Lower lobe of right lung (tissue), 2 donors: ENCODE measurements at places on chromosomes 5 and 9. TPM values are rescaled to one million over a fixed set of nuclear protein-coding genes. Genes with fewer than 3 reads are reported as not detected.
A peak's percentile ranks its signal among the peaks of the same experiment; 100 is the strongest.

- H3K27me3 ChIP-seq = no peaks in the 10 kb centered on the region
- DNase-seq = peak; percentile 77
- H3K4me3 ChIP-seq = no peak overlapping the region
- H3K27ac ChIP-seq = no peak overlapping the region
- H3K36me3 ChIP-seq = peaks cover 2% of the 10 kb centered on the region
These were observed 35.6 kb downstream of the DAB2IP start for GRCh38 chr9:121686930-121687541.

DNA sequence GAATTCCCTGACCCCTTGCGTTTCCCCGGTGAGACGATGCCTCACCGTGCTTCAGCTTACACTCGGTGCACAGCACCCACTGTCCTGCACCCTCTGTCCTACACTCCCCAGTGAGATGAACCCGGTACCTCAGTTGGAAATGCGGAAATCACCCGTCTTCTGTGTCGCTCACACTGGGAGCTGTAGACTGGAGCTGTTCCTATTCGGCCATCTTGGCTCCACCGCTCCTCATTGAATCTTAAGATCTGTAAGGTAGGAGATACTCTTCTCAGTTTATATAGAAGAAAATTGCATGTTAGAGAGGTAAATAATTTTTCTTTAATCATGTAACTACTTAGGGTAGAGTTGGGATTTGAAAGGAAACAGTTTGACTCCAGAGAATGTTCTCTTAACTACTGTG, 62.2 kb downstream of the DMRTA1 start:
- H3K36me3 ChIP-seq = no peaks in the 10 kb centered on the region
- no peak overlapping the region for H3K27ac ChIP-seq
- H3K27me3 ChIP-seq = no peaks in the 10 kb centered on the region

- H3K4me3 ChIP-seq = no peak overlapping the region
- H3K27me3 ChIP-seq = no peaks in the 10 kb centered on the region
- peaks cover 28% of the 10 kb centered on the region for H3K4me1 ChIP-seq
These were observed 89.2 kb downstream of the PDE6A start for GRCh38 chr5:149855366-149855765.

DNA sequence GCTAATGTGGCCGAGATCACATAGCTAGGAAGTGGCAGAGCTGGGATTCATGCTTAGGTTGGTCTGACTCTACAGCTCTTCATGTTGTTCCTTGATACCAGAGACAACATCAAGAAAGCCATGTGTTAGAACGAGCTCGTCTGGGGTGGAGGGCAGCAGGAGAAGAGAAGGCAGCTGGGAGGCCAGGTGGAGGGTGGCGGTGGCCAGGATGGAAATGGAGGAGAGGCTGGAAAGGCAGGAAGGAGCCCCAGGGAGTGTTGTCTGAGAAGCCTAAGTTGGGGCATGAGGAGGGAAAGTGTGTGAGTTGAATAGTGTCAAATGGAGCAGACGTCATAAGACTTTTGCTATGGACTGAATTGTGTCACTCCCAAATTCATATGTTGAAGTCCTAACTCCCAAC, 315.3 kb downstream of the GADD45G start:
- H3K27me3 ChIP-seq = no peaks in the 10 kb centered on the region
- H3K4me1 ChIP-seq = peaks cover 7% of the 10 kb centered on the region
- no peak overlapping the region for H3K4me3 ChIP-seq
- no peak overlapping the region for H3K27ac ChIP-seq

DNA sequence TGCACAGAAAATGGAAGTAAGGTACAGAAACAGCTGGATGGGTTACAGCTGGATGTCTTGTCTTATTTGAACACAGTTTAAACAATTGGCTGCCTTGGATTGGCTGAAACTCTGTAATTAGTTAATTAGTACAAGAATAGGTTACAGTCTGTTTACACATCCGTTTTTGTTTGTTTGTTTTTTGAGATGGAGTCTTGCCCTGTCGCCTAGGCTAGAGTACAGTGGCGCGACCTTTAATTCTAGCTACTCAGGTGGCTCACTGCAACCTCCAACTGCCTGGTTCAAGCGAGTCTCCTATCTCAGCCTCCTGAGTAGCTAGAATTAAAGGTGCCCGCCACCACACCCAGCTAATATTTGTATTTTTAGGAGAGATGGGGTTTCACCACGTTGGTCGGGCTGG, 368.7 kb upstream of the KLF4 start:
- no peak overlapping the region for H3K27ac ChIP-seq
- no peaks in the 10 kb centered on the region for H3K4me1 ChIP-seq
- no peaks in the 10 kb centered on the region for H3K36me3 ChIP-seq
- H3K4me3 ChIP-seq = no peak overlapping the region
- H3K27me3 ChIP-seq = no peaks in the 10 kb centered on the region

DNA sequence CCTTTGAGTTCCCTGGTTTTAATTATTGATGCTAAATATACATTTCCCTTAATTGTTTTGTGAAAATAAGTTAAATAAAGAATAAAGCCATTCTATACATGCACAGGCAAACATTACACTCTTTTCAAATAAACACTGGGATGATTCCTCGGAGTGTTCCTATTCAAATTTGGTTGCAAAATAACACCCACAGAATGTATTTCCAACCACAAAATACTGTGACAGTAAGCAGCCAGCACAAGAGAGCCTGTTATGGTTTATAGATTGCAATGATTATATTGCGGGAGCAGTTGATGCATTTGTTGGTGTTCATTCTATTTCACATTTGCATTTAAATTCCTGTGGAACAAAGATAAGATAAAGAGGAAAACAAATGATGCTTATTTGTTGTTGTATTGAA, 632.6 kb upstream of the WWC1 start:
- no peaks in the 10 kb centered on the region for H3K4me1 ChIP-seq
- no peak overlapping the region for H3K4me3 ChIP-seq
- no peak overlapping the region for H3K27ac ChIP-seq
- no peaks in the 10 kb centered on the region for H3K36me3 ChIP-seq
- DNase-seq = no peak

GRCh38 chr5:149639737-149640136, 58.4 kb downstream of the ARHGEF37 start:
- H3K36me3 ChIP-seq = no peaks in the 10 kb centered on the region
- no peak overlapping the region for H3K27ac ChIP-seq
- no peaks in the 10 kb centered on the region for H3K4me1 ChIP-seq
- no peaks in the 10 kb centered on the region for H3K27me3 ChIP-seq
- H3K4me3 ChIP-seq = no peak overlapping the region

DNA sequence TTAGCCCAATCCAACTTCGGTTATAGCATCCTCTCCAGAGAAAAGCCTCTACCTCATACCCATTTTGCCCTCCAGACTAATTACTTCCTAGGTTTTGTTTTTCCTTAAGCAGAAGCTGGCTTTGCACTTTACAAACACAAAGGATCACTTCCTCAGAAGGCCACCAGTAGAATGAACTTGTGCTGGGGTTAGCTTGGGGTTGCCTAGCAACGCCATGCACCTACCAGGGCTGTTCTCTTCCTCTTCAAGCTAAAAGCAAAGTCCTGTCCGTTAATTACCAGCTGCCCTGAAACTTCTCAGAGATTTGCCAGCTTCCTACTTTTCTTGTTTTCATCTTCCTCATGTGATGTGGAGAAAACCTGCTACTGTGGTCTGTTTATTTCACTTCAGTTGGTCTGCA, 132.0 kb upstream of the WWC1 start:
- no peaks in the 10 kb centered on the region for H3K36me3 ChIP-seq
- no peaks in the 10 kb centered on the region for H3K4me1 ChIP-seq
- DNase-seq = peak; percentile 70
- no peak overlapping the region for H3K27ac ChIP-seq
- no peaks in the 10 kb centered on the region for H3K27me3 ChIP-seq
- no peak overlapping the region for H3K4me3 ChIP-seq

GRCh38 chr5:42894057-42894456, 82.4 kb upstream of the SELENOP start:
- no peak for DNase-seq
- no peak overlapping the region for H3K4me3 ChIP-seq
- no peaks in the 10 kb centered on the region for H3K36me3 ChIP-seq
- H3K27ac ChIP-seq = no peak overlapping the region
- no peaks in the 10 kb centered on the region for H3K4me1 ChIP-seq

- H3K27ac ChIP-seq = no peak overlapping the region
- no peak overlapping the region for H3K4me3 ChIP-seq
- DNase-seq = no peak
- H3K27me3 ChIP-seq = no peaks in the 10 kb centered on the region
- no peaks in the 10 kb centered on the region for H3K36me3 ChIP-seq
These were observed 59.1 kb upstream of the ALDH1A1 start for GRCh38 chr9:73011956-73012355.

GRCh38 chr5:63050916-63051315, 472.3 kb downstream of the LRRC70 start:
- H3K27ac ChIP-seq = no peak overlapping the region
- H3K4me3 ChIP-seq = no peak overlapping the region
- no peaks in the 10 kb centered on the region for H3K4me1 ChIP-seq
- H3K27me3 ChIP-seq = no peaks in the 10 kb centered on the region
- H3K36me3 ChIP-seq = no peaks in the 10 kb centered on the region
- no peak for DNase-seq

DNA sequence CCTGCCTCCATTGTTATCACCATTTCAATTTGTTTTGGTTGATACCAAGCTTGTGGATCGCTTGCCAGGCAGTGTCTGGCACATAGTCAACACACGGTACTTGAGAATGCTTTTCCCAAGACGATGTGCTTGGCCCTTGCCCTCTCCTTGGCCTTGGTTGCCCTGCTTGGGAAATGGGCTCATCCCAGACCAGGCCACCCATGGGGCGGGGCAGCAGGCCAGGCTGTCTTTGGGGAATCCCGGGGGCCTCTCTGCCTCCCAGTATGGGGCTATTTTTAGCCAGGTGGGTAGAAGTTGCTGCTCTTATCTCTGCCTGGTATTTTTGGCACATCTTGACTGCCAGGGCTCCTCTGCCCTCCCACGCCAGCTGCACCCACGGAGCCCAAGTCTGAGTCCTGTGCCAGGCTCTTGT, 49.9 kb downstream of the LMX1B start:
- DNase-seq = no peak
- peaks cover 6% of the 10 kb centered on the region for H3K4me1 ChIP-seq
- no peaks in the 10 kb centered on the region for H3K36me3 ChIP-seq
- H3K27ac ChIP-seq = no peak overlapping the region

GRCh38 chr9:71895117-71895516, 15.9 kb downstream of the ABHD17B start:
- H3K27ac ChIP-seq = no peak overlapping the region
- H3K4me3 ChIP-seq = no peak overlapping the region
- no peak for DNase-seq
- H3K4me1 ChIP-seq = peaks cover 24% of the 10 kb centered on the region
- no peaks in the 10 kb centered on the region for H3K36me3 ChIP-seq

GRCh38 chr5:36739751-36740221, 133.4 kb downstream of the SLC1A3 start:
- DNase-seq = peak; percentile 78
- no peaks in the 10 kb centered on the region for H3K36me3 ChIP-seq

Gene TMEM174
- not detected for total RNA-seq

Gene SCGB3A2
- total RNA-seq = 624 TPM

Gene PRLR
- total RNA-seq = 3.2 TPM

Gene MSMP
- not detected for total RNA-seq

Gene NUDT12
- 11.8 TPM for total RNA-seq

Gene SAXO1
- total RNA-seq = 0.15 TPM

Gene DAPK1
- total RNA-seq = 196 TPM
